ENCODE measurements at places on chromosomes 5 and 9.

DNA sequence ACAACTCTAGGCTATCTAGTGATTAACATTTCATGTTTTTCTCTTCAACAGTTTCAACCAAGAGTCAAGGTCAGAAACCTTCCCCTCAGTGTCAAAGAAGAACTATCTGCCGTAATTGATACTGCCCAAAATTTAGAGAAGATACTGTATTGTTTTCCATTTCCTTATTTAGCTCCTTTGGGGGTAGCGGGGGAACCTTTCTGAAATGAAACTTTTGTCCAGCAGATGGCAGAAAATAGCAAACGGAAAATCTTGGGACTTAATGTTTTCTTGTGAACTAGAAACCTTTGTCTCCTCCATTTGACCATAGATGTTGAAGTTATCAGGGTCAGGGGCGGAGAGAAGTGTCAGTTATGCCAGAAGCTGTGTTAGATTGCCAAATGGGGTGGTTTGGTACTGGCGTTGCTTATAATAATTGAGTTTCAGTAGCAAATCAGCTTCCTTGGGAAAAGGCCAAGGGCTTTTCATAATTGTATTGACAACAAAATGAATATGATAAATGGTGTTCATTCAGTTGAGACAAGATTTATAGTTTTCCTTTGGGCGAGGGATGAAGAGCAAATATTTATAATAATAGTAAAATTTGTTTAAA lies 101.7 kb upstream of the TLX3 start:
- peak; percentile 88 for DNase-seq

- no peak for DNase-seq
These were observed 65.3 kb upstream of the RUSC2 start for GRCh38 chr9:35424356-35425352.

- DNase-seq, result peak; percentile 19
These were observed 623 bp downstream of the FLT4 start for GRCh38 chr5:180648658-180649296.

- DNase-seq, result peak; percentile 93
These were observed 12.7 kb upstream of the CCL27 start for GRCh38 chr9:34675048-34675714.

- DNase-seq, result no peak
These were observed 75.4 kb downstream of the CFAP77 start for GRCh38 chr9:132485393-132485792.

GRCh38 chr5:90940227-90940995 lies 381.8 kb downstream of the ADGRV1 start:
- peak; percentile 5 for DNase-seq

GRCh38 chr5:156974328-156974727 lies 11.3 kb upstream of the TIMD4 start:
- DNase-seq, result no peak

DNA sequence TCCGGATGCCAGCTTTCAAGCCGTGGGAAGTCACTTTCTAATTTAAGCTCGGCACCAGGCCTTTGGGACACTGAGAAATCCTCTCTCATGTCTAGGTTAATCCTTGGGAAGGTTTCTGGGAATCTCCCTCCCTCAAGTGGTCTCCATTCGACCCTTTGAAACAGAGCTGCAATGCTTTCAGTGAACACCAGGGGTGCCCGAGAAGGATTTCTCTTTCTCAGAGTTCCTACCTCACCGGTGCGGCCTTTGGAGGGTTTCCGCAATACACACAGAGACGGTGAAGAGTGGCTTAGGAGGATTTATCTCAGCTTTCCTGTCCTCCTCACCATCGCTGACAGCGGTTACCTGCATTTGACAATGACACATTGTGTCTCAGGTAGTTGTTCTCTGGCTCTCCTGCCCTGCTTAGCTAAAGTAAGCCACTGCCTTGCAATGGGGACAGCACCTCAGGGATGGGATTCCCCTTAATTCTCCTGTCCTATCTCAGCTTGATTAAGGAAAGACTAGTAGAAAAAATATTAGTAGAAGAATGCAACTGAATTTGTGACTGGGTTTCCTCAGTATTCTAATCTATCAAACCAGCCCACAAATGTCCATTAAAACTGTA lies 180.6 kb downstream of the GABRG2 start:
- peak; percentile 19 for DNase-seq

DNA sequence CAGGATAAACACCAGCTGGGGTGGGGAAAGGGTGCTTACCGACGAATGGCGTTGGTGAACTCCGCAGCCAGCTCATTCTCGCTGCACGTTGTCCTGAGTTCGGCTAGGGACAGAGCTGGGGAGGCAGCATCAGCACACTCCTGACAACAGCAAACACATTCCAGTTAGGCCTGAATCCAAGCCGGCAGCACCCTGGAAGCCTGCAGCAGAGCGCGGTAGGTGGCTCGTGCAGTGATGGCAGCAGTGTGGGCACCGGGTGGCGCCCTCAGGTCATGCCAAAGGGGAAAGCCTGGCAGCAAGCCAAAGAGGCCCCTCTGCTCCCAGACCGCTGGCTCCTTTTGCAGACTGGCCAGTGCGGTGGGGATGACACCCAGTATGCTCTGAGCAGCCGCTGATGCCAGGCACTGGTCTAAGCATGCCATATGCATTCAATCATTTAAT lies 66.9 kb downstream of the DCP2 start:
- peak; percentile 42 for DNase-seq

DNA sequence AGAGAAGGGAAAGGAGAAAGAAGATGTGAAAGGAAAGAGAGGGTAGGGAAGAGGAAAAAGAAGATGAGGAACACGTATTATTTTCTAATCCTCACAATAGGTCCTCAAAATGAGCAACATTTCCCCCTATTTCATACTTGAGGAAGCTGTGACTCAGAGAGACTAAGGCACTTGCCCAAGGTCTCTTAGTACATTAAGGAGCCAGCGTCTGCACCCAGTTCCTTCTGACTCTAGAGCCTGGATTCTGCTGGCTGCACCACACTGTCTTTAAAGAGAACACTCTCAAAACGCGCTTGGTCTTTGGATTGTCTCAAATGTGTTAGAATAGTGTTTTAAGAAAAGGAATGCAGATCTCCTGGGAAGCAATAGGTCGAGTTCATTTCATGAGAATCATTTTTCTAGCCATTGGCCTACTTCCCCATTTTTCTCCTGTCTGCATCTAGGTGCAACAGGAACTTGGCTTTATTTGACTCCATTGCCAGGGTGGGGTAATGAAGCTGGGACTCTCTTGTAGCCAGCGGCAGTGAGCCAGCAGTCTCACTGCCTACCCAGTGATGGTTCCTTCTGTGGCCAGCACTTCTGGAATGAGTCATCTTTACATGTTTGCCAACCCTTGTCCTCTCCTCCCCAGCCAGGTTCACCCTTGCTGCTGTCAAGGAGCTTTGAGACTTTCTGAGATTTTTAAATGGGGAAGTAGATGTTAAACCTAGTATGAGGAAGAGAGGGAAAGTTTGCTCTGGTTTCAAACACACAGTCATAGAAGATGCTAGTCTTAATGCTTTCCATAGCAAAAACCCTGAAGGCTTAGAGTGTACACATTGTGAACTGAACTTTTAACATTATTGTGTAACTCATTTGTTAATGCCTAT lies 82.7 kb downstream of the DOCK8 start:
- DNase-seq, result peak; percentile 81

GRCh38 chr9:83401328-83401900 lies 136.8 kb downstream of the FRMD3 start:
- no peak for DNase-seq

- peak; percentile 70 for DNase-seq
These were observed 52.6 kb upstream of the ARAP3 start for GRCh38 chr5:141734501-141735229.

DNA sequence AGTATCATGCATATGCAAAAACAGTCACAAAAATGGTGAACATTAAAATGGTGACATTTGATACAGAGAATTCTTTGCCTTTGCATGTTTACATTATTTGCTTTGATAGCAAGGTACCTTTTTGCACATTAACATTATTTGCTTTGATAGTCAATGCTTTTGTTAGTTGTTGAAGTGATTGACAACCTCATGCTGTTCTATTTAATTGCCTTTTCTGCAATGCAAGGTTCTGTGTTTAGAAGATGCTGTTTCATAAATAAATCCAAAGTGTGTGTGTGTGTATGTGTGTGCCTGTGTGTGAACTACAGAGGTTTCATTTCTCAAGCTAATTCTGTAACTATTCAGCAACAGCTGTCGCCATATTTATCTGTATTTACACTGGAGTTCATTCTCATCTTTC lies 668.7 kb downstream of the NR2F1-AS1 start:
- no peak for DNase-seq

GRCh38 chr5:95422838-95423237 lies 31.7 kb downstream of the FAM81B start:
- no peak for DNase-seq

GRCh38 chr9:114186605-114187289 lies 31.4 kb downstream of the COL27A1 start:
- DNase-seq, result no peak

- DNase-seq, result no peak
These were observed 12.6 kb upstream of the LPCAT1 start for GRCh38 chr5:1536322-1536845.

DNA sequence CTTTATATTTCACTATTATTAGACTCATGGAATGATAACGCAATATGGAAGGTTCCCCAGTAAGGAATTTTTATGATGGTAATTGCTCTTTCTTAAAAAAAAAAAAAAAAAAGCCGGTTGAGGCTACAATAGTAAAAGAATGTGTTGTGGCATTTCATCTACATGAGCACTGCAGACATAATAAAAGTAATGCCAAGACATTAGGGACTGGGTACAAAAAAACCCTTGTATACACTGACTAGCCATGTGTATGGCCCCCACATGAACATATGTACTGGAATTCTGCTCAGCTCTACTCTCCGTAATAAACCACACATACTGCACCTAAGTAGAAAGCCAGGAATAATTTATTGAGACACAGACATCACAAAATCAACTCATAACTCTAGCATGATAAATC lies 218.4 kb downstream of the ADAMTS6 start:
- DNase-seq, result no peak

- peak; percentile 53 for DNase-seq
These were observed 126.0 kb downstream of the TMEM174 start for GRCh38 chr5:73298772-73299630.

GRCh38 chr5:127555826-127556225 lies 38.4 kb downstream of the PRRC1 start:
- no peak for DNase-seq

GRCh38 chr5:43309122-43309521 lies 4.1 kb downstream of the HMGCS1 start:
- DNase-seq, result no peak

DNA sequence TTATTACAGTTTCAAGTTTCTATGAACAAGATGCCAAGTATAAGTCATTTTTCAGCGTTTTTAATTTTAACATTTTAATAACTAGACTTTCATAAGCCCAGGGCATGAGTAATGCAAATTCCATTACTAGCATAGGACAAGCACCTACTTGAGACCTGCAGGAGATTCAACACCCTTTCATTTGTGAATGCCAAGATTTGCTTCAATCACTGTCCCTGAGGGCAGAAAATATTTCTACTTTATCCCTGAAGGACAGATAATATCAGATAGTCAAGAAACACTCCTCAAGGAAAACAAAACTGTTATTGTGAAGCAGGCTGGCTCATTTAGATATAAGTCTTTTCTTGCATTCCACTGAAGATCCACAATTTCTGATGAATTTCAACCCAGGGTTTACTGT lies 27.7 kb upstream of the ZNF622 start:
- DNase-seq, result no peak

GRCh38 chr5:174210596-174211276 lies 165.2 kb downstream of the NSG2 start:
- DNase-seq, result no peak

DNA sequence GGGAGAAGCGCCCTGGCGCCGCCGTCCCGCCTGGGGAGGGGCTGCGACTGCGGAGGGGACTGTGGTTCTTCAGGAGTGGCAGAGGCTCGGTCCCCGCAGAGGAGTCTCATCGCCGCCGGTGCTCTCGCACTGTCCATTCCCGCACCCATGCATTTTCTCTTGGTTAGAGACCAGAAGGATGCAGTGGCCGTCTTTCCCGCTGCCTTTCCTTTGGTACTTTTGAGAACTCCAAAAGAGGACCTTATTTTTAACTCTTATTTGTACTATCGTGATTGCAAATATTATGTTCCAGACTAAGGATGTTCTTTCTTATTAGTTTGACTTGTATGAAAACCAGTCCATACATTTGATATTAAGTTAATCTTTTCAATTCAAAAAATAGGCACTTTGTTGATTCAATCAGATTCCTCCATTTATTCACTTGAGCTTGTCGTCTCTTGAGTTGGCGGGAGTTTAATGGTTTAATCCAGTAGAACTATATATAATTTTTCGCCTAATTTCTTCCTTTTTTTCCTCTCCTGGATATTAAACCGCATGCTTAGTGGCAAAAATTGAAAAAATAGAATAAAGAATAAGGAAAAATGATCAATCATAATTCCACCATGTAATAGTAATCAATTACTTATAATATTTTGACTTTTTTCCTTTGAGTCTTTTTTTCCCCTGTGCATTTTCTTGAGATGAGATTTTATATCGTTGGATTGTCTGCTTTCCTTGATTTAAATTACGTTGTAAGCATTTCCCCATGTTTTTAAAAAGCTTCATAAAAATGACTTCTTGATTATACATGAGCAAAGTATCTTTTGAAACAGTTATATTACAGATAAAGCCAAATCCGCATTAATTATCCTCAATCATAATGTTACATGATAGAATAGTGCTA lies 861 bp downstream of the ZFYVE16 start:
- DNase-seq, result peak; percentile 68

DNA sequence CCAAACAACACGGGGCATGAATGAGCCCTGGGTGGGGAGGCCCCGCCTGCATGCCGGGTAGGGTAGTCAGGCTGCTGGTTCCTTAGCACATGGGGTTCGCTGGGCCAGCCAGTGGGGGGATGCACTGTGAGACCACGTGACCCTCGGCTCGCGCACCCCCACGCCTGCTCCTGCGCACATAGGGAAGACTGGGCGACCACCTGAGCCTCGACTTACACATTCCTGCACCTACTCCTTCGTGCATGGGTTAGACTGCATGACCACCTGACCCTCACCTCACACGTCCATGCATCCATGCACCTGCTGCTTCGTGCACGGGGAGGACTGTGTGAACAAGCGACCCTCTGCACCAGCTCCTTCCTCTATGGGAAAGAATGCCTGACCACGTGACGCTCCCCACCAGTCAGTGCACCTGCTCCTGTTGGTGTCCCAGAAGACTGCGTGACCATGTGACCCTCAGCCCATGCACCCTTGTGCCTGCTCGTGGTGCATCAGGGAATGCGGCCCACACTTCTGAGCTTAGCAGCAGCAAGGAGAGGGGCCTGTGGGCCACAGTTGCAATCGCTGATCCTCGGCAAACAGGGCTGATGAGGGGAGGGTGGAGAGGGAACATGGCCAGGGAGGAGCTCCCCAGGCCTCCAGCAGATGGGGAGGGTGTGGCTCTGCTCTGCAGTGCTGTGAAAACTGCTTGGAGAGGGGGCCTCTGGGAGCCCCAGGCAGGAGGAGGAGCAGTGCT lies 18.1 kb downstream of the LPCAT1 start:
- no peak for DNase-seq
